ENCODE measurements at places on chromosomes 16 and 17.

DNA sequence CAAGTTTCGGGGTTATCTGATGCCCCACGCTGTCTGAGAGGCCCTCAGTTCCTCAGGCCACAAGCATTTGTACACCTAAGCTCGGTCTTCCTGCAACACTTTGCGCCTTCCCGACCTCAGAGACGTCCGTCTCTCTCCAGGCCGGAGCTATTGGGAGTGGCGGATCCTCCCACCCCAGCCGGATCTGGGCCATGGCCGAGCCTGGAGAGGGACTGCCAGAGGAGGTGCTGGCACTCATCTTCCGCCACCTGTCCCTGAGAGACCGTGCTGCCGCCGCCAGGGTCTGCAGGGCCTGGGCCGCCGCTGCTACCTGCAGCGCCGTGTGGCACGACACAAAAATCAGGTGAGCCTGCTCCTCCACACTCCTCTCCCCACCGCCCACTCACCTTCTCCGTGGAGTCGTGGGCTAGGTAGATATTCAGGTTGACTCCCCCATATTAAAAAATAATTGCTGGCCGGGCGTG, 1.9 kb downstream of the FBXL8 start:
- no peak for DNase-seq

DNA sequence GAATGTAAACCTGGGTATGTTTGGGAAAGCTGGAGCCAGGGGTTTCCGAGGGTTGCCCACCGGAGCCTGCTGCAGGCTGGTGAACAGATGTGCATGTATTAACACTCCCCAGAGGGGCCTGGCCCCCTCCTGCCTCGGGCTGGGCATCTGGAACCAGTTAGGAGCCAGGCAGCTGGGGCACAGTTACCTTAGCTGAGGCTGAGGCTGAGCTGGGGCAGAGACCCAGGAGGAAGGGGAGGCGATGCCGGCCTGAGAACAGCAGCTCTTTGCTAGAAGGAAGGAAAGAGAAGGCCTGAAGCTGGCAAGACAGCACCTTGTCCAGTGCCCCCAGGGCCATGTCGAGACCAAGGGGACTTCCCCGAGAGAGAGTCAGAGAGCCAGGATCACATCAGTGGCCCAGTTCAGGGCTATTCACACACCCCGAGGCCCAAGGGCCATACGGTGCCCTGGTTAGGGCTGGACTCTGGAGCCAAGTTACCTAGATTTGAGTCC, 65.8 kb downstream of the RMI2 start:
- no peak for DNase-seq

GRCh38 chr16:75065149-75065505, 51.5 kb downstream of the LDHD start:
- DNase-seq: no peak

DNA sequence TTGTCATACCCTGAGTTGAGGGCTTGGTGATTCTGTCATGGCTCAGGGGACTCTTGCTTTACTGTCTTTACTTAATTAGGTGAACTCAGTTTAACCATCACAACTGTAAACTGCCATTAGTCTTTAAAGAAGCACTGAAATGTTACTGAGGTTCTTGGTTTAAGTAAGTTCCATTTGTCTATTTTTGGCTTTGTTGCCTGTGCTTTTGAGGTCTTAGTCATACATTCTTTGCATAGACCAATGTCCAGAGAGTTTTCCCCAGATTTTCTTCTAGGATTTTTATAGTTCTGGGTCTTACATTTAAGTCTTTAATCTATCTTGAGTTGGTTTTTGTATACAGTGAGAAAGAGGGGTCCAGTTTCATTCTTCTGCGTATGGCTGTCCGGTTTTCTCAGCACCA, 137.5 kb downstream of the SOCS1 start:
- DNase-seq: no peak

DNA sequence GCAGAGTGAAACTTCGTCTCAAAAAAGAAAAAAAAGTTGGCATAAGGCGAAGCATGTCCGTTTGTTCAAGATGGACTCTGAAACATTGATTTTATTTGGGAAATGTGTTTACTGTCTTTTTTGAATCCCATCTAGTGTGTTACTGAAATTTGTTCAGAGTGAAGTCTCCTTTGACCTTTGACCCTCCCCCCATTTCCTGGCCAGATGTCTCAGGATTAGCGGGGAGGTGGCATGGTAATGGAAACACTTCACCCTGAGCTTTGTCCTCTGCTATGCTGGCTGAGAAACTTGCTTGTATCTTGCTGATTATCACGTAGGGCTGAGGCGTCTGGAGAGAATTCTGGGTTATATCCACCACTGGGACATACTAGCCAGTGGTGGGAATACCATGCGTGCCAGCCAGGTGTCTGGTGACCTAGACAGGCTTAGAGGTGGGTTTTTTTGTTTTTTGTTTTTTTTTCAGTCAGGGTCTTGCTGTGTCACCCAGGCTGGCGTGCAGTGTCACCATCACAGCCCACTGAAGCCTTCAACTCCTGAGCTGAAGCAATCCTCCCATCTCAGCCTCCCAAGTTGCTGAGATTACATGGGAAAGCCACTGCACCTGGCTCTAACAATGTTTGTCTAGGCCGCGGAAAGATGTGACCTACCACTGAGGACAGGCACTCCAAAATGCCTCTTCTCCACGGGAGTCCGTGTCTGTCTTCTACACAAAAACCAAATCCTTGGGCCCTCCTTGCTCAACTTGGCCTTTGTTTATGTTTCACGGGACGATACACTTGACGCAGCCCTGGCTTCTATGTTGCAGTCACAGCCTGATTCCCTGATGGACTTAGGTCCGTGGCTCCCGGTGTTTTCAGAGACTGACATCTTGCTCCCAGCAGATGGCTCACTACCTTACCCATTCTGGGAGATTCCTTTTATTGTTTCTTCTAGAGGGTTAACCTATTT, 6.6 kb upstream of the GALK1 start:
- no peak for DNase-seq

GRCh38 chr16:81513204-81514040, 68.8 kb downstream of the CMIP start:
- DNase-seq: no peak

DNA sequence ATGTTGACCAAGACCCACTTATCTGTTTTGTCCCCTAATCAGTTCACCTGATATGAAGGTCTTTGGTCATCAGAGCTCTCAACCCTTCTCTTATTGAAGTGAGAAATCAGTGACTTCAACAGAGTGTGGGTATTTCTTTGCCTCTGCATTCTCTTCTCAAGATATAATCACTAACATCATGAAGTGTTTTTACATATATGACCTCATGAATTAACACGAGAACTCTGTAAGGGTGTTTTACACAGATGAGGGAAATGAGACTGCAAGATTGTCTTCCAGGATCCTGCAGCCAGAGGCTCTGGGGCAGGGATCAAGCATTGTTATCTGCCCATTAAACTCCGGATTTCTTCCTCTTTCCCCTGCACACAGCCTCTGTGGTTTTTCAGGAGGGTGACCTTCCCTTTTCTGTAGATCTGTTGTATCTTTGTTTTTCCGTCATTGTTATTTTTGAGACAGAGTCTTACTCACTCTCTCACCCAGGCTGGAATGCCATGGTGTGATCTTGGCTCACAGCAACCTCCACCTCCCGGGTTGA, 22.7 kb downstream of the LCMT1 start:
- no peak for DNase-seq

- DNase-seq: no peak
Measured at GRCh38 chr16:1333149-1333812, at the start of gene BAIAP3. Gene BAIAP3, plus strand, starts transcription at chr16:1333645. Its CDS starts 4,905 bp downstream, at chr16:1338550.

DNA sequence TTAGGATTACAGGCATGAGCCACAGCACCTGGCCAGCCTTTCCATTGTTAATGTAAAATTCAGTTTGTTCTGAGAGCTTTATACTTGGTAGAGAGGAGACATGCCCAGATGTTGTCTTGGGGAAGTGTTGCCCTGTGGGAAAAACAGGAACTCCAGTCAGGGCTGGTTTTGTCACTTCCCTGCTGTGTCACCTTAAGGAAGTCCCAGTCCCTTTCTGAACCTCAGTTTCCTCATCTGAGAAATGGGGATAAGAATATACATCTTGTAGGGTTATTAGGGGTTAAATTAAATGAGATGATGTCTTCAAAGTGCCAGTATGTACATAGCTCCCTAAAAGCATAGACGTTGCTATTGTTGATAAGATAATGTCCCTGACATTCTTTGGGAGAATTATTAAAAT, 25.3 kb downstream of the CLEC16A start:
- no peak for DNase-seq

DNA sequence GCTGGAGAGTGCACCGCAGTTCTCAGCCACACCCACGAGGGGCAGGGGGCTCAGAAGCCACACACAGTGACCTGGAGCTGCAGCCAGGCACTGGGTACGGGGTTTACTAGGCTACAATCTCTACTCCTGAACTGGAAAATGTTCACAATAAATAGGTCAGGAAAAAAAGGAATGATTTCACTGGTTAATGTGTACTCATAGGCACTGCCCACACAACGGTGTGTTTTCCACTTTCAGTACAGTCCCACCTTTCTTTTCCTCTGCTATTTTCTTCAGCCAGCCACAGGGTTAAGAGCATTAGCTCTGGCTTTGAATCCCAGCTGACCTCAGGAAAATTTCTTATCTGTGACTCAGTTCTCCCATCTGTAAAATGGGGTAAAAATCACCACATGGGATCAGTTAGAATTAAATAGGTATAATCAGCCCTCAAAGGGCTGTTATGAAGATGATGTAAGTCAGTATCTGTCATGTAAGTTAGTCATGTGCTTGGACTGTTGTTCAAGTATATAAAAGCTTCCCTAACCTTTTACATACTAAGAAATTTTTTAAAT, 35.7 kb downstream of the ZCCHC14 start:
- DNase-seq: no peak

DNA sequence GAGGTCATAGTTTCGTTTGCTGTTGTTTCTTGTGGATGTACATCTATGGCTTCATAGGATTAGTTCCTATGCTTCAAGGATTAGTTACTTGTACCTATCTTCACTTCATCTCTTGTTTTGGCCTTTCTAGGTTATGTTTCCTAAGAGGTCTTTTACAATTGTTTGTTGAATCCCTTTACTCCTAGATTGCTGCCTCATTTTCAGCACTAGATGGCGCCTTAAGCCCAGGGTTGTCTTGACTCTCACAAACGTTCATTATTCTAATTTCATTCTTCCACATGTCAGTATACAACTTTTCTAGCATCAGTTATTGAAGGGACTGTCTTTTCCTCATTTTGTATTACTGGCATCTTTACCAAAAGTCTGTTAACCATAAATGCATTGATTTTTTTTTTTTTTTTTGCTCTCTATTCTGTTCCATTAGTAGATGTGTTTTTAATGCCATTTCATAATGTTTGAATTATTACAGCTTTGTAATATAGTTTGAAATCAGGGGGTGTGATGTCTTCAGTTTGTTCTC, 45.0 kb upstream of the NACA2 start:
- no peak for DNase-seq

GRCh38 chr17:41013181-41013580, 4.3 kb upstream of the KRTAP3-1 start:
- no peak for DNase-seq

DNA sequence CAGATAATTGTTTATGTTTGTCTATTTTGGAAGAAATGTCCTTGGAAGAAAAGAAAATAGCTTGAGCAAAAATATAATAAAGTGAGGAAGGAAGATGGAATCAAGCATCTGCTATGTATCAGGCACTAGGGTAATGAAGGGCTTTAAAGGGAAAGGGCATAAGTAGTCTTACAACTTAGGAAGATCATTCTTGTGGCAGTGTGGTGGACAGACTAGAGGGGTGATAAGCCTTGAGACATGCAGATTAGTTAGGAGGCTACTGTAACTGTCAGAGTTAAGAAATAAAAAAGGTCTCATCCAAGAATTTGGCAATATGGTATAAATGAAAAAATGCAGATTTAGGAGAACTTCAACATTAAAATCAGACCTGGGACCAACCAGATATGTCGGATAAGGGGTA, 14.9 kb downstream of the FAM222B start:
- no peak for DNase-seq

DNA sequence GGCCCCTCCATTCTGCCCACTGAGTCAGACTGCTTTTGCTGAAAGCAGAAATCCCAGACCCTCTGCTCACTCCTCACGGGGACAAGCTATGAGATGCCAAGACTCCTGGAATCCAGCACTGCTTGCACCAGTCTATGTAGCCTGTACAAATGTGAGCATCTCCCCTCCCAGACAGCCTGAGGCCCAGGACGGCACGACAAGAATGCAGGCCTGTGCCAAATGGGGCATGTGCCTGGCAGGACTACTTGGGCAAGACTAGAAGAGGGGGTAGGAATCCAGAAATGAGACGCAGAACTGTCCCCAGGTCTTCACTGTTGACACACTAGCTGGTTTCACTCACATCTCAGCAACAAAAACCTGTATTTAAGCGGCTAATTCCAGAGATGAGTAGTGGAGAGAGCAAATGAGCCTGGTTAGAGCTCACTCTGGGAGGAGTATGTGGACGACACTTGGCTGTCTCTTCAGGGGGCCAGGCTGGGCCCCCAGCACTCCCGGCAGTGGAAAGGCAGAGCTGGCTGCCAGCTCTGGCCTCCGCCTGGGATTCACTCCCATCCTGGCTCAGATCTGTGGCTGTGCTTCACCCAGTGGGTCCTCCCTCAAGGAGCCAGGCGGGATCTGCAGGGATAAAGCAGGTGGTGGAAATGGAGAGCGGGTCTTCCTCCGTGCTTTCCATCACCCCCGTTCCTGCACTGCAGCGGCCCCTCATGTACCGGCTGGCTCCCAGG, 2.9 kb upstream of the MYO1C start:
- no peak for DNase-seq

DNA sequence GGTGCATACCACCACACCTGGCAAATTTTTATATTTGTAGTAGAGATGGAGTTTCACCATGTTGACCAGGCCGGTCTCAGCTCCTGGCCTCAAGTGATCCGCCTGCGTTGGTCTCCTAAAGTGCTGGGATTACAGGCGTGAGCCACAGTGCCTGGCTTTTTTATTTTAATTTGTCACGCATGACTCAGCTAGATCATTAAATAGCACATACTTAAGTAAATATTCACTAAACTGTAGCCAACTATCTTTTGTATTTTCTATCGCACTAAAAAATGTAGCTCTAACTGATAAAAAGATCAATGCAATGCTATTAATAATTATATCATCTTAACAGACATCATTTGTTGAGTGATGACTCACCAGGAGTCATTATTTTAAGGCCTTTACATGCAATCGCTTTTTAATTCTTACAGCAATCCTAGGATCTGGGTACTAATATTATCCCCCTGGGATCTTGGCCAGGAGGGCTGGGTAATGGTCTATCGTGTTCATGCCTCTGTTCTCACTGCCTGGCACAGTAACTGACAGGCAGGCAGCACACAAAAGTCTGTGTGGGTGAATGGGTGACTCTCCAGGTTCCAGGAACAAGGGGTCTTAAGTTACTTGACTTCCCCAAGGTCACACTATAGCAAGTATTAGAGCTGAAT, 693.5 kb upstream of the EEF2KMT start:
- DNase-seq: no peak

Measured in cortex of kidney (tissue), 1 donor.